ENCODE measurements at places on chromosomes 4 and X.

GRCh38 chr4:169604131-169604900 lies 8.1 kb downstream of the NEK1 start:
- no peak for DNase-seq

- DNase-seq, result no peak
These were observed 60.4 kb upstream of the HPF1 start for GRCh38 chr4:169818063-169818679.

GRCh38 chr4:153556435-153556815 lies 90.3 kb downstream of the TMEM131L start:
- DNase-seq, result no peak

GRCh38 chr4:177511611-177512010 lies 69.4 kb upstream of the AGA start:
- DNase-seq, result no peak

- DNase-seq, result peak; percentile 8
These were observed 109.1 kb downstream of the PTTG2 start for GRCh38 chr4:38069271-38069760.

- peak; percentile 60 for DNase-seq
These were observed at the start of gene DAPP1 for GRCh38 chr4:99816545-99817308. Gene DAPP1 (plus strand): TSS chr4:99816827. CDS start chr4:99816914, 87 bp downstream.
